ENCODE measurements at places on chromosomes 16 and 17.

- no peak for DNase-seq
These were observed 394.8 kb downstream of the SLC39A11 start for GRCh38 chr17:72697602-72698146.

GRCh38 chr16:47276522-47276921 lies 132.8 kb upstream of the NETO2 start:
- no peak for DNase-seq

DNA sequence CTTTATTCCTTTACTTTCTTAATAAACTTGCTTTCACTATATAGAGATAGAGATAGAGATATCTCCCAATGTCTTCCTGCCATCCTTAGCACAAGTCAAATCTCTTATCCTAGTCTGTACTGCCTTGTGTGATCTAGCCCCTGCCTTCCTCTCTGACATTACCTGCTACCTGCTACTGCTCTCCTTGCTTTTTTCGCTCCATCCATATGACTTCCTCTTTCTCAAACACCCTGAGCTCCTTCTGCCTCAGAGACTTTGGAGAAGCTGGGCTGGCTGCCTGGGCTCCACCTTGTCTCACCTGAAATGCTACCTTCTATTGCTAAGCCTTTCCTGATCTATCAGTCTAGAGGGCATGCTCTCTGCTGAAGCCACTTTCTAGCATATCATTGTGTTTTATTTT lies 24.7 kb upstream of the WSB1 start:
- no peak for DNase-seq

GRCh38 chr16:11473728-11474127 lies 113.0 kb downstream of the LITAF start:
- no peak for DNase-seq

DNA sequence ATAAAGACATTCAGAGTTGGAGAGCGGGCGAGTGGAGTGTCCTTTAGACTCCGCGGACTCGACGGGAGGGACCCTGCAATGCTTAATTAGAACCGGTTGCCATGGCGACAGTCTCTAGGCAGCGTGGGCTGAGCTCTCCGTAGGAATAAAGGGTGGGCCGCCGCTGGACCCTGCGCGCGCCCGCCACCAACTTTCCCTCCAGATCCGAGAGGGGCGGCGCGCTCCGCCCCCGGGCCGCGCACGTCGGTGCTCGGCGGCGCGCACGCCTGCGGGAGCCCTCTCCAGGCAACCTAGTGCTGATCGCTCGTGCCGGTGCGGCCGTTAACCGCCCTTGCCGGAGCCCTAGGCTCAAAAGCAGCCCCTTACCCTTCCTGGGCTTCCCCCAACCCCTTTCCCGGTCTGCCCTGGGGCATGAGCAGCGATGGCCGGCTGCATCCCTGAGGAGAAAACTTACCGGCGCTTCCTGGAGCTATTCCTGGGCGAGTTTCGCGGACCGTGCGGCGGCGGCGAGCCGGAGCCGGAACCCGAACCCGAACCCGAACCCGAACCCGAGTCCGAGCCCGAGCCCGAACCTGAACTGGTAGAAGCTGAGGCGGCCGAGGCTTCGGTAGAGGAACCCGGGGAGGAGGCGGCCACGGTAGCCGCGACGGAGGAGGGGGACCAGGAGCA lies at the start of gene PPM1E:
PPM1E (plus strand) TSS at position 278 of the 669 bp plus-strand sequence.
- peak; percentile 63 for DNase-seq

- DNase-seq, result no peak
These were observed 184.3 kb upstream of the CACNG3 start for GRCh38 chr16:24071666-24072360.

- no peak for DNase-seq
These were observed 27.1 kb upstream of the LASP1NB start for GRCh38 chr17:38898291-38898679.

- DNase-seq, result peak; percentile 39
These were observed at the start of gene MILR1 for GRCh38 chr17:64448665-64449512. Gene MILR1 (plus strand): TSS chr17:64449115. CDS start chr17:64449169, 54 bp downstream.

- no peak for DNase-seq
These were observed 47.1 kb downstream of the CMIP start for GRCh38 chr16:81491541-81492188.

DNA sequence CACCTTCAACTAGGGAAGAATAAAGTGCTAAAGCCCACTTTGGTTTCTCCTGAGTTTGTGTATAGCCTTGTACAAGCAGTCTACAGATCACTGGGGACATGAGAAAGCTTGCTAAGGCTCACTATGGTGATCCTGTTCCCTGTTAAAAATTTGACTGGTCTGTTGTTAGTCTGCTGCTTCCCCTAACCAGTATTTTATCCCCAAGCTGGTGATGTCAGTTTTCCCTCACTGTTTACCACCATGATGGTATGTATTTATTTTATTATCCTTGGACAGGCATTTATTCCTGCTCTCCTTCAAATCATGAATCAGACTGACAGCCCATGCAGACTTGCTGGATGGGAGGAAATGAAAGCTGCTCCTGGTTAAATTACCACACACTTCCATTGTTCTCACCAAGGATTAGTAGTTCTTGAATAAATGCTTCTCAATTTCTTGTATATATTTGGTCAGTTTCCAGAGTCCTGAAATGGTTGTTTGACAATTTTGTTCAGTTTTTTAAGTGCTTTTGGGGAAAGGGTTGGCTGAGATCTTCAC lies 99.6 kb downstream of the CA4 start:
- DNase-seq, result no peak

- DNase-seq, result no peak
These were observed 24.4 kb downstream of the SNN start for GRCh38 chr16:11692651-11693050.

DNA sequence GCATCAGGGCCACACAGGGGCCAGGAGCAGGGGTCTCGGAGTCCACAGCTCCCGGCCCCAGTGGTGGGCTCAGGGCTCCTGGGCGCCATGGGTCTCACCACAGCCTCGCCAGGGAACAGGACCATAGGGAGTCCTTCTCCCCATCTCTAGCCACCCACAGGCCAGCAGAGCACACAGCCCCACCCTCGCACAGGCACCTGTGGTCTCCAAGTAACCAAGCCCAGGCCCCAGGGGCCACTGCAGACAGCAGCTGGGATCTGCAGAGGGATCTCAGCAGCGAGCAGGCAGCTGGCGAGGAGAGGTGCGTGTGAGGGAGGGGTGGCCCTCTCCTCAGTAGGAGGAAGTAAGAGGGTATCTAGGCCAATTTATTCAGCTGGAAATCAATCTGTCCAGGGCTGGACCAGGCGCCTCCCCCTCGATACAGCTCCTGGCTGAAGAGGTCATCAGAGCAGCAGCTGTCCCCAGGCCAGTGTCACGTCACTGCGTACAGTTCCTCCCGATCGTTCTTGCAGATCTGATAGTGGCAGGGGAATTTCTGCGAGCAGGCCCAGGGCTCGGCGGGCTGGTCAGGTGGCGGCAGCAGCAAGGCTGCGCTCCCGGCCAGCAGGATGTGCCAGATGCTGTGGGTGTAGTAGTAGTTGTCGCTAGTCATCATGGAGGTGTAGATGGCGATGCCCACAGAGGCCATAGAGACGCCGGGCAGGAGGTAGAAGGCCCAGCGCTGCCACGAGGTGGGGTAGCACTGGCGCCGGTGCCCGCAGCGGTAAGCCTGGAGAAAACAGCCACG lies 1.4 kb upstream of the MRPL28 start:
- DNase-seq, result no peak

DNA sequence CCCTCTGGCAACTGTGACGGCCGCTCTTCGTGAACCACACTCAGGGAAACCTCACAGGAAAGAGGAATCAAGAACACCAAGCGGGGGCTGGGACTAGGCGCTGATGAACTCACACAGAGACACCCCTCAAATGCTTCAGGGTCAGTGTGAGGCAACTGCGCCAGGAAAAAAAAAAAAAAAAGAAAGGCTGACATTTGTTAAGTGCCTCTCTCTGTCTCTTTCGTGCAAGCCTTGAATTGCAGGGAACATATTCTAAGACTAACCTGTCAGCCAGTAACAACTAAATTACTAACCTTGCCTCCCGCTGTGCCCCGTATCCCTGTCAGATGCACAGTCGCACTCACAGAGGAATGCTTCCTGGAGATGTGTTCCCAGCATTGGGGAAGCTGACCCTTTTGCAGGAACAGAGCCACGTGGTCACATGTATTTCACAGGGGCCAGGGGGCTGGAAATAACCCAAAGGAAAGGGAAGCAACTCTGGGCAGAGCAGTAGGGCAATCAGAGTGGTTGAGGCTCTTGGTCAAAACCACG lies 247.8 kb downstream of the XYLT1 start:
- DNase-seq, result no peak

DNA sequence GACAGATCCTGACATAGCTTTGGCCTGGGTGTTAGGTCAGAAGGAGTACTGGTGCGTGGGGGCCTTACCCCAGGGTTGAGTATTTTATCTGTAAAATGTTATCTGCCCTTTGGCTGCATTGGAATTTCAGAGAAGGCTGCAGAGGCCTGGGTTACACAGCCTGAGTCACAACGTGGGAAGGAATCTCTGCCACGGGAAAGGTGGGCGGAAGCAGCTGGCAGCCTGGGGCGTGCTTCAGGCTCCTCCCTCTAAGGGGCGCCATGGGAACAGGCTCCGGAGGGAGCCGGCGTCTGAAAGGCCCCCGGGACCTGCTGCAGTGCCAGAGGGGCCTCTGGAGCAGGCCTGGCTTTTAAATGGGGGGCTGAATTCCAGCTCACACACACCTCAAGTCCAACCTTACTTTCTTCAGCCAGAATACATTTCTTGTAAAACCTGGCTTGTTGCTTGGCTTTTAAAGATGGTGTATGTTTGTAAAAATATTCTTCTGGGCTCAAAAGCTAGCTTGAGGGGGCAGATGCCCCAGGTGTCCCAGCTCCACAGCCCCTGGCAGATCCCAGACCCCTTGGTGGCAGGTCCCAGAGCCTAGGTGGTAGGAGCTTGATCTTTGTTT lies 142.2 kb downstream of the RAB11FIP4 start:
- DNase-seq, result peak; percentile 87

DNA sequence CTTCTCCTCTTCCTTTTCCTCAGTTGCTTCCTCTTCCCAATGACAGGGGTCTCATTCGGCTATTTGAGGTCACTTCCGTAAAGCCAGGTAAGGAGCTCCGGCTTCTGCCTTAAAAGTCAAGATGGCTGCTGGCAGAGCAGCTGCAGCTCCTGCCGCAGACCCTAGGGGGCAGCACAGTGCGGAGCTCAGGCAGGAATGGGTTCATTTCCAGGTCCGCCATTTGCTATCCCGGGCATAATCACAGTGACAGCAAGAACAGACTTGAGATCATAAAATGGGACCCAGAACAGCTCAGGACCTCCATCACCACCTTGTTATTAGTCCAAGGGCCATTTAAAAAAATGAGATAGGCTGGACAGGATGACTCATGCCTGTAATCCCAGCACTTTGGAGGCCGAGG lies 199.5 kb downstream of the ZNF18 start:
- no peak for DNase-seq

- no peak for DNase-seq
These were observed 21.4 kb downstream of the ZC3H18 start for GRCh38 chr16:88591577-88592021.

DNA sequence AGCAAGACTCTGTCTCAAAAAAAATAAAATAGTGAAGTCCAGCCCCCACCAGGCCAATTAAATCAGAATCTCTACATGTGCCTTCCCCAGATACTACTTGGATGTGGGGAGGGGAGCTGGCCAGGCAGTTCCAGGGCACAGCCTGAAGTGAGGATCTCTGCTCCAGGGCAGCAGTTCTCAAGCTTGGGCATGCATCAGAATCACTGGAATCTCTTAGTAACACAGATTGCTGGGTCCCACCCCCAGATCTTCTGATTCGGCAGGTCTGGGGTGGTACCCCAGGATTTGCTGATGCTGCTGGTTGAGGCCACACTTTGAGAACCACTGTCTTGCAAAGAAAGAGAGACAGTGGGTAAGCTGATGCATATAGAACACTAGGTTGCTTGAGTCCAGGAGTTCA lies 8.3 kb upstream of the CDH5 start:
- peak; percentile 24 for DNase-seq

DNA sequence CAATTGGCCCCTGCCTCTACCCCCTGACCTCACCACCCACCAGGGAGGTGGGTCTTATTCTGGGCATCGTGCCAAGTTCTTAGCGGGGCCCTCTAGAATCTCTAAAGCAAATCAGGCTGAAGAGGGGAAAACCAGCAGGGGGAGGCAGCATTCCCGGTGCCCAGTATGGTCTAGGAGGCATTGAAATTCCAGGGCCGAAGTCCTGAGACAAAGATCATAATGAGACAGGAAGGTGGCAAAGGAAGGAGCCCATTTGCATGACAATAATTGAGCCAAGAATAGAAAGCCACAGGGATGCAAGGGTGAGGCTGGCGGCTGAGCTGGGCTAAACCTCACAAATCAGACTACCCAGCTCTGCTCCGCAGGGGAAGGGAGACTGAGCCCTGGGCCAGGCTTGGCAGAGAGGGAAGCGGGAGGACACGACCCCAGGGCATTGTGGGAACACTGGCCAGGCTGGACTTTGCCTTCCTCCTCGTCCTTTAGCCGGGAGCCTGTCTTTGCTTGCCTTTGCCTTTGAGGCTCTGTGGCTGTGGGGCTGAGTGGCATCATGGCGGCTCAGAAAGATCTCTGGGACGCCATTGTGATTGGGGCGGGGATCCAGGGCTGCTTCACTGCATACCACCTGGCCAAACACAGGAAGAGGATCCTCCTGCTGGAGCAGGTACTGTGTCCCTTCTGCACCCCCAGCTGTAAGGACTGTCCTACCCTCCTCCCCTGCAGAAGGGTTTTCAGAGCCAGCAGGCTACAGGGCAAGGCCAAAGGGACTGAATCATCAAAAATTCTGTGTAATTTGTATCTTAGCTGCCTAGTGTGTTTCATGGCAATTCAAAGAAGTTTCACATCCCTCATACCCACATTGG lies at the start of gene PIPOX:
PIPOX (plus strand) TSS at position 463 of the 860 bp plus-strand sequence; CDS start at position 548, 85 bp downstream.
- no peak for DNase-seq

DNA sequence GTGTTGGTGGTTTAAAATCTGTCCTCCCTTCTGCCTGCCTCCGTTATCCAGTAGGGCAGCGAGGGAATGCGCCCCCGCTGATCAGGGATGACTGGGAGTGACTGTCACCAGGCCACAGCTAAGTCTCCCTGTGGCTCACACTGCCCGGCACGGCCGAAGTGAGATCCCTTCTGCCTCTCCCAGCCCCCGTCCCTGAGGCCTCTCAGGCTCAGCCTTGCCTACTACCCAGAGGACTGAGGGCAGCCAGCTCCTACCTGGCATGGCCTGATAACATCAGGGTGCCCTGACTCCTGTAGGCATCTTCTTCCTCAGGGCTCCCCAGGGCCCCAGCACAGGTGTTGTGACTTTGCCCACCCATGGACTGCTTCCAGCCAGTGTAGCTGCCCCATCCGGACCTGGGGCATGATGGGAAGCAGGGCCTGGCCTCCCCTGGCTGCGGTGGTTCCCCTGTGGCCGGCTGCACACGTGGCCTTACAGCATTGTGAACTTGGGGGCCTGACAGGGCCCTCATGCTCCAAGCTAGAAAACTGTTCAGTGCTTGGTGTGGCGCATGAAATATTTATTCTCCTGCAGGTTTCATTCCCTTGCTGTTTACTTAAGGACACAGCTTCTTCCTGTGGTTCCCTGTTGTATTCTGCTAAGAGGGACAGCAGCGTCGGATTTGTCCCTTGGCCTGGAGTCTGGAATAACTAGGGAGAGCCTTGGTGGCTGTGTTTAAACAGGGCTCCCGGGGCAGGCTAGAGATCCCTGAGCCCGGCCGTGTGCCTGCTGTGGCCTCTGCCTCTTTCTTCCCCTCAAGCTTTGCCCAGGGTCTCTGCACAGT lies 30.0 kb downstream of the GINS2 start:
- DNase-seq, result no peak

GRCh38 chr16:27826893-27827289 lies 236.6 kb downstream of the GSG1L start:
- DNase-seq, result no peak

- DNase-seq, result no peak
These were observed 236.6 kb downstream of the MRTFB start for GRCh38 chr16:14307527-14308367.
